AG04450 (cell line): ENCODE measurements at places on chromosomes 3 and 15. TPM values are rescaled to one million over a fixed set of nuclear protein-coding genes. Genes with fewer than 3 reads are reported as not detected.

GRCh38 chr3:22951910-22952309 is 251.2 kb upstream of the UBE2E2 start:
- no peak for DNase-seq

DNA sequence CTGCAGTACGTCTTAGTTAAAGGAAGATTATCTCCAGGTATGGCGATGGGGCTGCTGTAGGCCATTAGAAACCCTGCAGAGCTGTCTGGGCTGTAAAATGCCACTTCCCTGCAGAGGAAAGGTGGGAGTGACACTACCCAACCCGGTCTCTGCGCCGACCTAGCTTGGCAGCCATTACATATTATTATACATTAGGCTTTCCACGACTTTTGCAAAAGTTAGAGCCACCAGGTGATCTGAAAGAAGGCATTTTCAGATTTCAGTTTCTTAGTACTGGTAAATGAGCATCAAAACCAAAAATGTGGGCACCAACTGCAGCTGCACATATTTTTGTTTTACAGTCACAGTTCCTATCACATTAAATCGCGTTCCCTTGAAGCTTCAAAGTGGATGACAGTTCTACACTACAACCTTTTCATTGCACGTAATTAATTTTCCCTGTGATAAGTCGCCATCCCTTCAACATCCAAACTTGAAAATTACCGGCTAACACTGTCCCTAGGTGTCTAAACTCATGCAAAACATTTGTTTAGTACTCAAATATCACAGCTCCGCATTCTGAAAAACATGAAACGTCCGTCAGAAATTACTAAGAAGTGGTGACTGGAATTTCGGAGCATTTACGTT is 81.4 kb upstream of the CHD2 start:
- DNase-seq, result no peak

DNA sequence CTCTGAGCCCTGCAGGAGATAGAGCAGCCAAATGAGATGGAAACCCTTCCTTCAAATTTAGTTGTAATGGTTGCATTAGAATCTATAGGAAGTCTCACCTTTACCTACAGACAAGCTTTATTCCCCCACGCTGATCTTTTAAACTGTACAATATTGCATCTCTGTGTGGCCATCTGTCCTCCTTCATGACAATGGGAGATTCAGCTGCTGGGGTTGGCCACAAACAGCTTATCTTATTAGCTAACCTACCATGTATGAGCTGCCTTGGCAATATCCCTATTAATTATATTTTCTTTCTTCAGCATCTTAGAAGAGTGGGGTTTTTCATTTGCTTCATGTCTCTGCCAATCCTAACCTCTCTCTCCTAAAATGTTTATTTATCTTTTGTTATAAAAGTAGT is 238.7 kb upstream of the NR2E3 start:
- no peak for DNase-seq

DNA sequence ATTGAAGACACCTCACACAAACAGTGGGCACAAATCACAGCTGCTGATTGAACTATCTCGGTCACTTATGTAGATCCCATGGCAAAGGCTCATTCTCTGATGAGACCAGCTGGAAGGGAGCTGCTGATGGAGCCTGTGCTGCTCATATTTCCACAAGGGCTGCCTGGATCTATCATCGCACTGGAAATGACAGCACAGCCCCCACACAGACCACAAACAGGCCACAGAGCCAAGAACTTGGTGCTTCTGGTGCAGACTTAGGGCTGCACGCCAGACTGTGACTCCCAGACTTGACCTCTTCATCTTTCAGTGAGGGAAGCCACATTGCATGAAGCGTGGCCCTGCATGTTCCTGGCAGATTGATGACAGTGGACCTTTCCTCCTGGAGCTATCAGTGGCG is 197.6 kb downstream of the MINAR1 start:
- DNase-seq, result no peak

GRCh38 chr3:150970665-150971324 is 1.7 kb downstream of the CLRN1 start:
- peak; percentile 15 for DNase-seq

DNA sequence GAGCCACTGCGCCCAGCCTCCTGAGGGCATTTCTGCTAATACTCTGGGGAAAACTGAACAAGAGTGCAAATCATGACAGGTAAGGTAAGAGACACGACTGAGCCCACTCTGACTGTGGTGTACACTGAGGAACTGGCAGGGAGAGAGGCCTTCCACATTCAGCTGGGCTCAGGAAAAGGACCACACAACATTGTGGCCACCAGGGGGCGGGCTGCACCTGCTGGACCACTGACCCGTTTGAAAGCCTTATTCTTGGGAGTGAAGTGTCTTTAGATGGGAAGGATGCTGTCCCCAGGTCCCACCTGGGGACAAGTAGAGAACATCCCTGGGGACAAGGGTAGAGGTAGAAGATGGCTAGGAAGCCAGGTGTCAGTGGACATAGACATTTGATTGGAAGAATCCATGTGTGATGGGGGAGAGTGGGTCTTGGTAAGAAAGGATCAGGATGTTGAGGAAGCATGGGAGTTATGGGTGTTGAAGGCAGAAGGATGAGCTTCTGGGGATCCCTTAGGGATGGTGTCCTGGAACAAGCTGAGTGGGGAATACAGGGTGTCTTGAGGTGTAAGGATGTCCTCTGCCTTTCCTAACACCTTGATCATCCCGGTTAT is 6.2 kb upstream of the CTDSPL start:
- DNase-seq, result no peak

DNA sequence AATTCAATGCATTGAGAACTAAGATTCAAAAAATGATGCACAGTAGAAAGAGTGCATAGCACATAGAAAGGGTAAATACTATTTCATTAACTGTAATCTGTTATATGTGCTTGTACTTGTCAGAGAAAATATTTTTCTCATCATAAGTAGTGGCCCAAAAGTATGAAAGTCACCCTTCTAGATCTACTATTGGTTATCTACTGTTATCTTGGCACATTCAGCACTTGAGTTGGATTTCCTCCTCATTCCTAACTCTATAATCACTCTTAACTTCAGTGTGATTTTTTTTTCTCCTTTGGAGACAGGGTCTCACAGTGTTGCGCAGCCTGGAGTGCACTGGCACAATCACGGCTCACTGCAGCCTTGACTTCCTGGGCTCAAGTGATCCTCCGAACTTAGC is 194.4 kb downstream of the PCCB start:
- no peak for DNase-seq

DNA sequence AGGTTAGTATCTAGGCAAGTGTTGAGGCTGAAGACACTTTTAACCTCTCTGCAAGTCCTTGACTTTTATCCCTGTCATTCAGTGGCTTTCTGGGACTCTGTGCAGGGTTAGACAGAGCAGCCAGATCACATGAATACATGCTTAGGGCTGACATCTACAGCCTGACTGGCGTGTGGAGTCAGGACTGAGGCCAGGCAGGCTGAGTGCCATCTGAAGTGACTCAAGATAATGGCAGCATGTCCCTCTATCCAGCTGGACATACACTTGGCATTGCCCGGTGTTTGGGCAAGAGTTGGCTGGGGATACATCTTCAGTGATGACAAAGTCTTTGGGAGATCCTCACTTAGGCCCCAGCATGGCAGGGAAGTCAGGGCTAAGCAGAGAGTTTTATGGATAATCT is 22.4 kb downstream of the DUOX2 start:
- DNase-seq, result no peak

- DNase-seq, result no peak
Measured at GRCh38 chr3:113065336-113065735, 74.6 kb downstream of the GTPBP8 start.

GRCh38 chr3:6326771-6327170 is 534.1 kb upstream of the GRM7 start:
- no peak for DNase-seq

Gene CCDC39
- not detected in 2 replicates for polyA plus RNA-seq

Gene SHC4
- polyA plus RNA-seq, result 5.1 TPM in 2 replicates

Gene CPNE9
- polyA plus RNA-seq, result not detected in 2 replicates

Gene TNK2
- 2.7 and 4.4 TPM in 2 replicates for polyA plus RNA-seq

Gene TRPM1
- not detected in 2 replicates for polyA plus RNA-seq

Gene SLC38A3
- 0.06 and 0.11 TPM in 2 replicates for polyA plus RNA-seq

Gene IL17RE
- polyA plus RNA-seq, result 2.0 and 2.1 TPM in 2 replicates

Gene NUP210
- polyA plus RNA-seq, result 0.04 and 0.05 TPM in 2 replicates
